ENCODE measurements at places on chromosomes 12 and 14. TPM values are rescaled to one million over a fixed set of nuclear protein-coding genes. Genes with fewer than 3 reads are reported as not detected.
A peak's percentile ranks its signal among the peaks of the same experiment; 100 is the strongest.

Gene SERPINA10
- not detected for polyA plus RNA-seq

DNA sequence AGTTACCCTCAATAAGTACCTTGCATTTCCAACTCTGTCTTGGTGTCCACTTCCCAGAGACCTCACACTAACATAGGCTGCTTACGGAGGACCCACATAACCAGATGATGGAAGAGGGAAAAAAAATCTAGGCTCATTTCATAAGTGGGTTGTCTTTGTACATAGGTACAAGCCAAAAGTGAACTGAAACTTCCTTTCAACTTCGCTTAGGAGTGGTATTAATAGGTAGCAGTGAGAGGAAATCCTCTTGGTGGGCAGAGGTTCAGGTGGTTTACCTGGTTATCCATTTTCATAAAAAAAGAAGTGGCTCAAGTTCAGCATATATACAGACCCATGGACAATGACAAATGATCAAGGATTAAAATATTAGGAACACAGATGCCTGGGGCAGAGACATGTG lies 35.8 kb upstream of the RNU6-7 start:
- DNase-seq: no peak

GRCh38 chr12:109461846-109462756 lies 15.0 kb downstream of the KCTD10 start:
- peak; percentile 88 for DNase-seq

DNA sequence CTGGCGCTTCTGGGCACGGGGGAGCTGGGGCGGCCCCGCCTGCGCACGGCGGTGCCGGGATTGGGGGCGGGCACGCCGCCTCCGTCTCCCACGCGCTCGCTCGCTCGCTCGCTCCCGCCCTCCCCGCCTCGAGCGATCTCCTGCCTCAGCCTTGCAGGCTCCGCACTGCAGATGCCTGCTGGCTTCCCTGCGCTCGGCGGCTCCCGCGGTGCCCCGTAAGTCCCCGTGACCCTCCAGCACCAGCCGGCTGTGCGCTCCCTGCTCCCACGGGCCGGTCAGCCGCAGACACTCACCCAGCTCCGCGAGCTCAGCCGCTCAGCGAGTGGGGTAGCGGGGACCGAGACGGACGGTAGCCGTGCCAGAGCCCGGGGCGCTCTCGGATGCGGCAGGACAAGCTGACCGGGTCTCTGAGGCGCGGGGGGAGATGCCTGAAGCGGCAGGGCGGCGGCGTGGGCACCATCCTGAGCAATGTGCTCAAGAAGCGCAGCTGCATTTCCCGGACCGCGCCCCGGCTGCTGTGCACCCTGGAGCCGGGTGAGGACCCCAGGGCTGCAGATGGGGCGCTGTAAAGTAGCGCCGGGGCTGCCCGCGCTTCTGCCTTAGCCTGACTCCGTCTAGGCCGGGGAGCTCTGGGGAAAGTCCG lies at the start of gene TBC1D30:
Gene TBC1D30 (plus strand): TSS at position 148 of the 643 bp plus-strand sequence. CDS start 233 bp downstream, at position 381.
- DNase-seq: peak; percentile 45

GRCh38 chr12:121713257-121713777 lies 765 bp downstream of the TMEM120B start:
- DNase-seq: peak; percentile 76

GRCh38 chr12:1234073-1234472 lies 243.1 kb downstream of the ERC1 start:
- DNase-seq: no peak

GRCh38 chr12:3437986-3438385 lies 53.0 kb upstream of the PRMT8 start:
- DNase-seq: no peak

Measured in muscle of back (tissue), 13 donors.